GM23248 (cell line): ENCODE measurements at places on chromosomes 4 and X.
A peak's percentile ranks its signal among the peaks of the same experiment; 100 is the strongest.

- no peak for DNase-seq
These were observed 26.9 kb downstream of the UBA6 start for GRCh38 chr4:67674098-67674497.

- peak; percentile 38 for DNase-seq
These were observed 62.5 kb upstream of the IRF2 start for GRCh38 chr4:184536881-184537248.

DNA sequence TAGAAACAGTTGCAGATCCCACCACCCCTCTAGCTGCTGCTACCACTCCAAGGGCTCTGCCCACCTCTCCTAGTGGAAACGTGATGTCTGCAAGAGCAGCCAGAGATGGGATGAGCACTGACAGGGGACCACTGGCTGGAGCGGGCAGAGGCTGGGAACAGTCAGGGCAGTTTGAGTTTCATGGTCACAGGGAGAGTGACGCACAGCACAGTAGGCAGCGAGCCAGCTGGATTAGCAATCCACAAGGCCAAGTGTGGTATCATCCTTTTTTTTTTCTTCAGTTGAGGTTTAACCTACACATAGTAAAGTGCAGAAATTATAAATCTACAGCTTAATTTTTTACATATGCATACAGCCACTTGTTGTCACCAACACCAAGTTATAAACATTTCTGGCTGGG, 6.4 kb upstream of the SCML2 start:
- peak; percentile 55 for DNase-seq

- DNase-seq = peak; percentile 16
These were observed 499.1 kb upstream of the EPHA5 start for GRCh38 chr4:66169341-66169740.

- no peak for DNase-seq
These were observed 115.6 kb downstream of the SMIM20 start for GRCh38 chr4:26029568-26030131.

DNA sequence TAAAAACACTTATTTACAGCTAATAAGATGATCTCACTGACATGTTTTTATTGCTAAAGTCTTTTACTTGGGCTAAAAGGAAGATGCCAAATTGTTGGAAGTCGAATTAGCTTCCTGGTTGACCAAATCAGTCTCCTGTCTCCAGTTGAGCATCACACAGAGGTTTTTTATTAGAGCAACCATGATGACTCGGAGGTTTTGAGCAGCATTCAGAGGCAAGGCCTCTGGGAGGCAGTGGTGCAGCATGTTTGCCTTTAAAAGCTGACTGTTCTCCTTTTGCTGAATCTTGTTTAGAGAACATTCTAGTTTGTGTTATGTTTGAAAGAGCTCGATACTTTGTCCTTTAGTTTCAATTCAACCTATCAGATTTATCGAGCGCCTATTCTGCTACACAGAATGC, 2.1 kb downstream of the UCHL1 start:
- peak; percentile 82 for DNase-seq

- DNase-seq = peak; percentile 86
These were observed 32.0 kb upstream of the ANXA5 start for GRCh38 chr4:121728798-121729226.

DNA sequence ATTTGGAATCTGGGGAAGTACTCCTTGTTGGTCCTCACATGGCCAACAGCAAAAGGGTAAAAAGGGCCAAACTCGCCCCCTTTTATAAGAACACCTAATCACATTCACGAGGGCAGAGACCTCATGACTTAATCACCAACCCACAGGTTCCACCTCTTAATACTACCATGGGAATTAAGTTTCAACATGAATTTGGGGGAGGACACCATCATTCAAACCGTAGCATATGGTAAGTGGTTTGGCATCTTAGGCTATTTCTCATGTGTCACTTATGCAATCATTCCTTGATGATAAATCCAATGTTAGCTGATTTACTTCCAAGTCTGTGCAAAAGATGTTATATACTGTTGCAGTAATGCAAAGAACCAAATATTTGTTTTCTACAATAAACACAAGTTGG, 302.9 kb upstream of the FAM241A start:
- peak; percentile 40 for DNase-seq

GRCh38 chr4:25098964-25099891, 61.0 kb downstream of the SEPSECS start:
- DNase-seq = peak; percentile 75

- no peak for DNase-seq
These were observed 50.6 kb downstream of the STIM2 start for GRCh38 chr4:26911254-26911653.

DNA sequence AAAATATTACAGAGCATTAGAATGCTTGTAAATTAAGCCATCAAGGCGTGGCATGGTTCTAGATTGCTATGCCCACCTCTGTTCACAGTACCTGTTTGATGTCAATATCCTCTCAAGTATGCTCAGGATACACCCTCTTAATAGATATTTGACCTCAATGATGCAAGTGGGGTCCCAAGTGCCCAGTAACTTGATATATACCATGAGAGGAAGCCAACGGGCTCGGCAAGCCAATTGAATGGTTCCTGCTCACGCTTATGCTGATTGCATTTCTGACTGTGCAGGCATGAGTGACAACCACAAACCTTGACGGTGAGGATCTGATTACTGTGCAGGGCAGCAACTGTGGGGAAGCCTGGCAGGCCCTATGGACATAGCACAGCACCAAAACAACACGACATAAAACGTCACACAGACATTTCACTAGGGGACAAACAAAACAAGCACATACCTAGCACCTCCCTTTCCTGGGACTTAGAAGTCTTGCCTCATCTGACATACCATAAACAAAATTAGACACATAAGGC, 179.1 kb upstream of the ETNPPL start:
- DNase-seq = no peak

DNA sequence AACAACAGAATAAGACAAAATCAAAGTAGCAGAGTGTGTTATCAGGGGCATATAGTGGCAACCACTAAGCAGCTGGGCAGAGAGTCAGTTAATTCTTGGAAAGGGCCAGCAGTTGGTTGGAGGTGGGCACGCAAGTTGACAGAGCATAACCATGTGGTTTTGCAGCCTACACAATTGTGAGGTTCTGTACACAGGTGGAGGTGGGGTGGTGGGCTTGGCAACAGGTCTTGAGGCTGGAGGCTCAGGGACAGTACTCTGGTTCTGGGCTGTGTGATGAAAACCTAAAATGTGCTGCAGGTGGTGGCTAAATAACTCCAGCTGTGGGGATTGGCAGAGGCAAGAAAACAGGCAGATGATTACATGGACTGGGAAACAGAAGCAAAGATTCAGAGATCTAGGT, 1112.7 kb downstream of the PDHA2 start:
- DNase-seq = no peak

DNA sequence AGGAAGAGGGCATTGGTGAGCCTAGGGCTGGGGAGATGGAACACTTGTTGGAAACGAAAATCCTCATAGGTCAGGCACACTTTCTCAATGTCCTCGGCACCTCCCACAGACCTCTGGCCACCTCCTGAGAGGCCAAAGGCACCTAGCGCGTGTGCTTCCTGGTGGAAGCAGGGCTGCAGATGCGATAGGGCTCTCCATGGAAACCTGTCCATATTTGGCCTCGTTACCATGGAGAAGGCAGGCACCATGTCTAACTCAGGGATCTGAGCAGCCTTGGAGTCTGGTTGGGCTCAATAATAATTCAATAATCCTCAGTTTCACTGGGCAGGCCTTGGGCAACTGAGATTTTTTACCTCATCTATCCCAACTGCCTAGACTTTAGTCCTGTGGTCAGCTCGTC, 58.3 kb downstream of the RAI2 start:
- DNase-seq = no peak

- DNase-seq = no peak
These were observed 1.5 kb downstream of the MAB21L2 start for GRCh38 chr4:150583287-150584110.

DNA sequence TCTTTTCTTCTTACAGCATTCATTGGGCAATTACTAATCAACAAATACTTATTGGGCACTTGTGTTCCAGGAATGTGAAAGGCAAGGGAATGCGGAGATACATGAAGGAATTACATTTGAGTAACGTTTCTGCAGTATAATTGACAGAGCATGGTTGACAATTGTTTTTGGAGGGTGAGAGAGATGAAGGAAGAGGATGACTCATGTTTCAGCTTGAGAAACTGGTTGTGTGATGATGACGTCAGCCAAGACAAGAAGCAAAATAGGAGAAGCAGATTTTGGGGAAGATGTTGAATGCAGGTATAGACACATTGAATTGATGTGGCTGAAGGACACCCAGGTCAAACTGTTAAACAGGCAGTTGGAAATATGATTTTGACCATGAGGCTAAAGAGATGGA, 8.0 kb upstream of the CPEB2 start:
- DNase-seq = peak; percentile 64

GRCh38 chr4:174255786-174256185, 27.7 kb downstream of the FBXO8 start:
- DNase-seq = peak; percentile 4

- peak; percentile 2 for DNase-seq
These were observed 47.7 kb downstream of the PHKA1 start for GRCh38 chrX:72666451-72666850.

DNA sequence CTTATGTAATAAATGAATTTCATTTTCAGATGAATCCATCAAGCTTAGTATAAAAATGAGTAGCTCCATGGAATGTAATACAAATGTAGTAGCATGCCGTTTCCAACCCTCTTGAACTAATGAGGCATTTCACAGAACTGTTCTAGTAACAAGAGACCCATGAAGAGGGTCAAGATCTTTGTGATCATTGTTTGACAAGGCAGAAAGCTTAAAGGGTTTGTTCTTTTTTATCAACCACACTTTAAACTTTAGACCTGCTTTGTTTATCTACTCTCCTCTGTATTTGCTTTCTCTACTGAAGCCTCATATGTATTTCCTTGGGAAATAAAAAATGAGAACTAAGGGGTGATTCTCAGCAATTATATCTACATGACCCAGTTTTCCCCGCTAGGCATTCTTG, 513.9 kb downstream of the ARAP2 start:
- DNase-seq = no peak

- no peak for DNase-seq
These were observed 93.2 kb upstream of the MAPK10 start for GRCh38 chr4:86452924-86453531.

- peak; percentile 13 for DNase-seq
These were observed 11.9 kb upstream of the TRIML1 start for GRCh38 chr4:188127214-188127874.

DNA sequence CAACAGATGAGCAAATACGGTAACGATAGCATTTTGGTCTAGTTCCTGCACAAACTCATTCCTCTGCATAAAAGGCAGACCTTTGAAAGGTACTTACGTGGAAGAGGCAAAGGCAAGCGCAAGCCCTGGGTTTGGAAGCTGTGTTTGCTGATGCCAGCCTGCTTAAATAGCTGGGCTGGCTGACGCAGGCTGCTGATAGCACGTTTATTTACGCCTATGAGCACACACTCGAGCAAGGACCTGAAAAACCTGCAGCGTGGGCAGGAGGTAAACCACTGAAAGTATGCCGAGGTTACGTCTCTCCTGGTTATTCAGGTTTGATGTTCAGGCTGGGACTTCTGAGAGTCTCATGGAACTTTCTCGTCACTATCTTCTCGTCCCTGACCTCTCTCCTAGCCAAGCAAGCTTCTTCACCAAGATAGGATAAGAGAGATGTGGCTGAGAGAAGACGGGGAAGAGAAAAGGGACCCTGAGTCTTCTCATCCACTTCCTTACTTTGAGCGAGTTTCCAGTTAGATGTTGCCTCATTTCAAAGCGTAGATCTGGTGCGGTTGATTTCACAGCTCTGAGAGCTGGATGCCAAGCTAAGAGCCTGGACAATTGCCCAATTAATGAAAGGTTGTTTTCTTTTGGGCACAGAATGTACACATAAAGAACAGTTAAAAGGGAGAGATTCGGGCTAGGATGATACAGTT, at the start of gene HOPX:
TSS of gene HOPX (minus strand) at position 139 of the 695 bp plus-strand sequence. CDS start 23,480 bp downstream, outside the sequence.
- DNase-seq = no peak

GRCh38 chrX:10819973-10820372, 199.6 kb upstream of the MID1 start:
- DNase-seq = peak; percentile 24

GRCh38 chrX:11543249-11543648, 122.5 kb downstream of the ARHGAP6 start:
- no peak for DNase-seq

GRCh38 chrX:111519215-111519614, 7.8 kb downstream of the SERTM2 start:
- DNase-seq = no peak

DNA sequence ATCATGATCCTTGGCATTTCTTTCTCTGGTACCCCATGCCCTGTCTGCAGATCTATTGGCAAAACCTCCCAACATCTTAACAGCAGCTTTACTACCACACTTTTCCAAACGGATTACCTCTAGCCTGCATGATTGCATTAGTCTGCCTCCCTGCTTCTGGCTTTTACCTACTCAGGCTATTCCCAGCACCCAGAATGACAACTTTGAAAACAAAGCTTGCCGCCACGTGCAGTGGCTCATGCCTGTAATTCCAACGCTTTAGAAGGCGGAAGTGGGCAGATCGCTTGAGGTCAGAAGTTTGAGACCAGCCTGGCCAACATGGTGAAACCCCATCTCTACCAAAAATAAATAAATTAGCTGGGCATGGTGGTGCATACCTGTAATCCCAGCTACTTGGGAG, 60.2 kb downstream of the UBE2K start:
- DNase-seq = no peak

DNA sequence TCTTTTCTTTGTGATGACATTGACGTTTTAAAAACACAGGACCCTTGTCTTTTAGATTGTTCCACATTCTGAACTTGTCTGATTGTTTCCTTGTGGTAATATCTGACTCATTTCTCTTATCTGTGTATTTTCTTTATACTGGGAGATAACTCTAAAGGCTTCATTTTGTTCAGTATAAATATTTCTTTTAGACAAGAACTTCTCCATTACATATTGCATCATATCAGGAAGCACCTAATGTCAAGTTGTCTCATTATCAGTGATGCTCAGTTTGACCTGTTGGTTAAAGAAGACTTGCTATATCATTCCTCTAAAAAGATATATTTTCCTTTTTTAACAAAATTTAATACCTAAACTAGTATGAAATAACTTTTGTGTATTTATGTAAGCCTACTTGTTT, 152.3 kb upstream of the BMP3 start:
- no peak for DNase-seq

DNA sequence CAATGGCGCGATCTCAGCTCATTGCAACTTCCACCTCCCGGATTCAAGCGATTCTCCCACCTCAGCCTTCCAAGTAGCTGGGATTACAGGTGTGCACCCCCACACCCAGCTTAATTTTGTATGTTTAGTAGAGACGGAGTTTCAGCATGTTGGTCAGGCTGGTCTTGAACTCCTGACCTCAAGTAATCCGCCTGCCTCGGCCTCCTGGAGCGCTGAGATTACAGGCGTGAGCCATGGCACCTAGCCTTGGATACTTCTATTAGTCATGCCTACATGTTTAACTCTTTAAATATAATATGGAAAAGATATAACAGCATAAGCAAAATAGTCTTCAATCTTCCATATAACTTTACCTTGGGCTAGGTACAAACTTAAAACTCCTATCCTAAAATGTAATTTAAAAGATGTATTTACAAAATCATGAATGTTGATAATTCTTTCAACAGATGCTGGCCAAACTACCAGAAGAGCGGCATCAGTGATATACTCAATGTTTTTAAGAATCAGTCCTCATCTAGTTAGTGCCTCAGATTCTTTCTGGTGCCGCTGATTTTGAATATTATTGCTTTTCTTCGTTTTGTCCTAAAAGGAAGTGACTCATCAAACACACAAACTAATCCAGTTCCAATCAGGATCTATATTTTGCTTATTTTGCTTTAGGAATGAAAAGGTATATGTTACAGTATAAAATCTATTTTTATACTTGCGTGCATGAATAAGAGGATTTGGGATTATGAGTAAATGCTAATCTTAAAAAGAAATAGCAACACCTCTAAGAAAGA, 23.7 kb downstream of the FAM241A start:
- no peak for DNase-seq

- no peak for DNase-seq
These were observed 113.4 kb upstream of the USP38 start for GRCh38 chr4:143071351-143071750.
